Activated CD8-positive, alpha-beta T cell treated with anti-CD3 and anti-CD28 coated beads for 36 hours (primary cell): ENCODE measurements at places on chromosomes 4 and X. TPM values are rescaled to one million over a fixed set of nuclear protein-coding genes. Genes with fewer than 3 reads are reported as not detected.

- no peak for DNase-seq
These were observed 24.4 kb upstream of the PDE5A start for GRCh38 chr4:119652998-119653397.

- no peak for DNase-seq
These were observed 62.6 kb downstream of the SORCS2 start for GRCh38 chr4:7254736-7255487.

DNA sequence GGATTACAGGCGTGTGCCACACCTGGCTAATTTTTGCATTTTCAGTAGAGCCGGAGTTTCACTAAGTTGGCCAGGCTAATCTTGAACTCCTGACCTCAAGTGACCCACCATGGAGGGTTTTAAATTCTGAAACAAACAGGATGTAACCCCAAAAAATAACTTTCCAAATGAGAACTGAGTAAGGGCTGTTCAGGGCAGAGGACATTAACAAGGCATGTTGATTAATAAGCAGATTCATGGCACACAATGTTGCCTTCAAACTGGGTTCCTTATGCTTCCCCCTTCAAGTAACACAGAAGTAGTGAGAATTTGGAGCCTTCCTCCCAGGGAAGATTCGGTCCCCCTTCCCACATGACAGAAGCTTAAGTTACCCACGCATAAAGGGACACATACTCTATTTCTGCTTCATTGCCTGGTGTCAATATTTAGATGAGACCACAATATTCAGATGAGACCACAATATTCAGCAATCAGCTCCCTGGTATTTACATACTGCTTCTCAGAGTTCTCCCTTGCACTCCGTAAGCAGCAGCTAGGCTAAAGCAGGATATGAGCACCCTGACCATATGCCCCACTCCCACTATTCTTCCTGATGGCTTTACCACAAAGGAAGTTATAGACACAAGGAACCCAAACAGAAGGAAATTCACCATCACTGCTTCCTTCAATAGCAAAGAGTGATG is 21.4 kb downstream of the GRSF1 start:
- DNase-seq, result no peak

- DNase-seq, result peak; percentile 63
These were observed 37.5 kb downstream of the PGRMC1 start for GRCh38 chrX:119273420-119274192.

DNA sequence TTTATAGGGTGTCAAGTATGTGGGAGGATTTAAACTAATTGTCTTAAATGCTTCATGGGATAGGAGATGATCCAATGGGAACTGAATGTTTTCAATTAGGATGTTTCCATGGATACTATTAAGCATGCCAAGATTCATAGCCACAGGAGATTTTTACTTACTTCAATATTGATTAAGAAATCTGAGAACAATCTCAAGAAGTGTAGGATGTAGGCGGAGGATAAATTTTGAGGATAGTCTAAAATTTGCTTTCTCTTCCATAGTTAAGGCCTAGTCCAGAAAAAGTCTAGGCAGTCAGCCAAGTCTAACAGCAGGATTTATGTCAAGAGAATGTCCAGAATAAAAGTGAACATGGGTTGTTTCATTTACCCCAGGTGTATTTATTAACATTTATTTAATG is 32.8 kb downstream of the REPS2 start:
- DNase-seq, result no peak

GABRB1 gene
- not detected for total RNA-seq

PABPC1L2B gene
- total RNA-seq, result not detected

DNA sequence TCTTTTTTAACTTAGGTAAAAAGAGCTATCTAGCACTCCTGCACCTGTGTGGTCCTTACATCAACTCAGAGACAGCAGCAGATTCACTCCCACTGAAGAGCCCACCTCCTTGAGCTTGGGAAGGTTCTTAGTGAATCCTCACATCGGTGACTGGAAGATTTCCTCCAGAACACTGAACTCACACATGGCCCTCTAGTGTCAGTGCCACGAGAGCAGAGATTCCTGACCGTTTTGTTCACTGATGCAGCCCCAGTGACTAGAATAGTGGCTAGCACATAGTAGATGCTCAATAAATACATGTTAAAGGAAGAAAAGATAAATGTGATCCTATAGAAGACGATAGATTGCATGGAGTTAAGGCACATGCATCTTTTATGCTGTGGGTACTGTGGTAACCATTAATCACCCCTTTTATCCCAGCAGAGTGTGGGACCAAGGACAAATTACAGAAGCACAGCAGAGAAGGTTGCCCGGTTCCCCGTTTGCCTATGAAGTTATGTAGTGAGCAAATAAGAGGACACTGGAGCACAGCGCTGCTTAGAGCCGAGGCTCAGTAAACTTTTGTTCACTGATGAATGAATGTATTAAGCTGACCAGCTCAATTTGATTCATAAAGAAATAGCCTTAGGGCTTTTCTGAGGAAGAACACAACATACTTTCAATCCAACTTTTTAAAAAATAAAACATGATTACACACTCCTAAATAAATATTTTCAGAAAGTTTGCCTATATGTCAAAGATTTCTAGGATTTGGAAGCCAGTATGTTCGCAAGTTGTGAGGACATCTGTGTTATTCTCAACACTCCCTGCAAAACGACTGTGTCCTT is 8.7 kb downstream of the GASK1B start:
- DNase-seq, result no peak

SLC2A9 gene
- total RNA-seq, result 0.54 TPM

- no peak for DNase-seq
These were observed 139.8 kb downstream of the PTTG2 start for GRCh38 chr4:38099908-38100407.

MBNL3 gene
- 23.3 TPM for total RNA-seq

HTATSF1 gene
- 35.4 TPM for total RNA-seq

MAGEA11 gene
- total RNA-seq, result not detected

HSFX4 gene
- total RNA-seq, result not detected

RPL39 gene
- total RNA-seq, result 2,808 TPM

MMRN1 gene
- not detected for total RNA-seq

DNA sequence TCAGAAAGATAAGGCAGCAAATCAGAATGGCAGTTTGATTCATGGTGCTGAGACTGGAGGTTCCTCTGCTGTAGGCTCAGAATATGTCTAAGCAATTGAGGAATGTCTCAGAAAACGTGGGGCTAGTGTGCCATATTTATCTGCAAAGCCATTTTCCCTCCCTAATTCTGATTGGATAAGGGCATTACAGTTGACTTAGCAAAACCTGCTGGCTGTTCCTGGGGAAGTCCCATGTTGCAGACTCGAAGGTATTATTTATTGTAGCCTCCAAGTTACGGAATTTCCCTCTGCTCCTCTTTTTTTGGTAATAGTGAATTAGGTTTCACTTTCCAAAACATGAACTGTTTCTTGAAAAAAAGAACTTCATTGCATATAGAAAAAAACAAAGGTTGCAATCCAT is at the start of gene CXCL10:
Gene CXCL10 (minus strand): TSS at position 109 of the 400 bp plus-strand sequence. CDS start 66 bp downstream, at position 43.
- no peak for DNase-seq

- DNase-seq, result peak; percentile 24
These were observed 111.0 kb downstream of the DDIT4L start for GRCh38 chr4:100079264-100079663.

CT47A7 gene
- total RNA-seq, result not detected

TAF7L gene
- not detected for total RNA-seq

LRCH2 gene
- not detected for total RNA-seq

GRCh38 chr4:10454121-10454520 is 3.1 kb downstream of the ZNF518B start:
- DNase-seq, result no peak

PRRG3 gene
- not detected for total RNA-seq

DNA sequence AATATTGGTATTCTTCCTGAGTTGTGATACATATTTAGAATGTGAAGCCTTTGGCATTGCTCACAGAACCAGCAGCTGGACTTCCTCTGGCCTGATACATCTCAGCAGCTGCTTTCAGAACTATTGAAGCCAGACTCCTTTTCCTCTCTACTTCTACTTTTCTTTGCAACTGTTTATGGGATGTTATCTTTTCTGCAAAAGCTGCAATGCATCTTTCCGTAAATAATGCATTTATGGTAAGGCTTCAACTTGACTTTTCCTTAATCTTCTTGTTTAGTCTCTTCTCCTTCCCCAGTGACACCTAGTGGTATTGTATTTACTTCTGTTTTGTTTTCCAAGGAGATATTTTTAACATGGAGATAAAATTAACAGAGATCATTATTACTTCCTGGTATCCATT is 1548.7 kb downstream of the PCDH7 start:
- no peak for DNase-seq

NHSL2 gene
- 0.58 TPM for total RNA-seq

- peak; percentile 1 for DNase-seq
These were observed 57.2 kb upstream of the AFF2 start for GRCh38 chrX:148443216-148443615.

DNA sequence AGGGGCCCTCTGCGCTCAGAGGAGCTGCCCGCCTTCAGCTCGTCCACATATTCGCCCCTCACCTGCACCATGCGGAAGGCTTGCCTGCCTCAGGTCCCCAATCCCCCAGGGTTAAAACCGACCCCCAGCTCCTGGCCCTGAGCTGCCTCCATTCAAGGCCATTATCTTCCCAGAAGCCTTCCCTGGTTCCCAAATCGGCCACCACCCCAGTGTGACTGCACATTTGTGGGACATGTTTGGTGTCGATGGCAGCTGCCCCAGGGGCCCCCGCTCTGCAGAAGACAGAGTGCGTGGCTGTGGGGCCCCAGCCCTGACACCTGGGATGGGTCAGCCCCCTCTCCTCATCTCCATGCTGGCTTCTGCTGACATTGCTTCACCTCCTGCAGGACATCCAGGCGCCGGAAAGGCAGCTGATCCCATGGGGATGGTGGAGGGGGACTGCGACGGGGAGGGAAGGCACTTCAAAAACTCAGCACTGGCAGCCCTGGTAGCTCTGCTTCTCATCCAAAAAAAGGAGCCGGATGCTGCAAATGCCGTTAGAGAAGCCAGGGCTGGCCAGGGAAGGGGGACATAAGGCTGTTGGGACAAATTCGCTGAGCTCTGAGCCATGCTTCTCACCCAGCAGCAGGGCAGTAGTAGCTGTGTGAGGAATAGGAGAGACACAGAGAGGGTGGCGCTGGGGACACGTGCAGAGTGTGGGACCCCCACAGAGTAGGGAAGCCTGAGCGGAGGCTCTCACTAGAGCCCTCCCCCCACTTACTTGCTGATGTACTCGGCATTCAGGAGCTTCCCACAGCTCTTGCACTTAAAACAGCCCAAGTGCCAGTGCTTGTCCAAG is 78.5 kb downstream of the ABLIM2 start:
- no peak for DNase-seq

DNA sequence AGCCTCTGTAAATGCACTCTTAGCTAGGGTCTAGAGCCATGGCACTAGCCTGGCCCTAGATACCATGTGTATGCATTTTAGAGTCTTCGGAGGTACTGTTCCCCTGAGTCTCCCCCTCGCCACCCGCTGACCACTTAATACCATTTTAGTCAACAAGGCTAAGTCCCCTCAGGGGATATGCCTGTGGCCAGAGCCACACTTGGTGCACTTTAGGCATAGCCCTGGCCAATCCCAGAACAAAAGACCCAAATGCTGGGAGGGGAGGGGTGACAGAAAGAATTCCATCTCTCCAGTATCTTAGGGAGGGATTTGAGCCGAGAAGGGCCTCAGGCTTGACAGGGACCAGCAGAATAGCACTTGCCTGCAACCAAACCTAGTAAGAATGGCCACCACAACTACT is 28.6 kb upstream of the BCORL1 start:
- DNase-seq, result no peak

DNA sequence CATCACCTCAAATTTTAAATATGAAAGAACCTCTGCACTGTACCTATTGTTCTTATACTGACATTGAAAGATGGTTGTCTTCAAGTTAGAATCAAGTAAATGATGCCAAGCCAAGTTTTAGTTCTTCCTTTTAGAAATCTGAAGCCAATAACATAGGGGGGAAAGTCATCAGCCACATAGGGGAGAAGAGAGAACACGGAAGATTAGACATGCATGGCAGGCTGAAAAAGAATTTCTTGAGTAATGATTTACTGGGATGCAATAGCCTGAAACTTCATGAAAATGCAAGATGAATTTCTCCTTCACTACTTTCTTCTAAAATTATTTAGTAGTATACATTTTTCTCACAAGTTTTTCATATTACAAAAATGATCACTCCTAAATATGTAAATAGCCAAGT is 13.6 kb upstream of the EPGN start:
- no peak for DNase-seq

DNA sequence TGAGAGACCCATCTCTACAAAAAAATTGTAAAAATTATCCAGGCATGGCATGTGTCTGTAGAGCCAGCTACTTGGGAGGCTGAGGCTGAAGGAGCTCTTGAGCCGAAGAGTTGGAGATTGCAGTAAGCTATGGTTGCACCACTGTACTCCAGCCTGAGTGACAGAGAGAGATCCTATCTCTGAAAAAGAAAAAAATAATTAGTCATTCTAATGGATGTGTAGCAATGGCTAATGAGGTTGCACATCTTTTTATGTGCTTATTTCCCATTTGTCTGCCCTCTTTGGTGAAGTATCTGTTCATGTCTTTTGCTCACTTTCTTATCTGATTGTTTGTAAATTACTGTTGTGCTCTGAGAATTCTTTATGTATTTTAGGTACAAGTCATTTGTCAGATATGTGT is 19.0 kb upstream of the MAML3 start:
- no peak for DNase-seq

DNA sequence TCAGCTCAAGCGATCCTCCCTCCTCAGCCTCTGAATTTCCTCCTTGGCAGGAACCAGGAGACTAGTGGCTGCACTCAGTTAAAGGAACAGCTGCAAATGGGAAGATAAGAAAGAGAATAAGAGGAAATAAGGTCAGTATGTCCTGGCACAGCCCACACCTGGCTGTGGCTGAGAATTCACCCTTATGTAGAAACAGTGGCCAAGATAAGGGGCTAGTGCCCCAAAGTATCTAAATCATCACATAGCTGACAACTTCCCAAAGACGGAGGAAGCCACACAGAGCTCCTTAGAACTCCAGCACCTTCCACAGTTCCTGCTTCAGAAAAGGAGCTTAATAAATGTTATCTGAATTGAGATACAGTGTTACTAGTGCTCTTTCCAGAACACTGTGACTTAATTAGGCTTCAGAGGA is 2.3 kb upstream of the CHIC2 start:
- DNase-seq, result no peak

TMEM150C gene
- not detected for total RNA-seq

DNA sequence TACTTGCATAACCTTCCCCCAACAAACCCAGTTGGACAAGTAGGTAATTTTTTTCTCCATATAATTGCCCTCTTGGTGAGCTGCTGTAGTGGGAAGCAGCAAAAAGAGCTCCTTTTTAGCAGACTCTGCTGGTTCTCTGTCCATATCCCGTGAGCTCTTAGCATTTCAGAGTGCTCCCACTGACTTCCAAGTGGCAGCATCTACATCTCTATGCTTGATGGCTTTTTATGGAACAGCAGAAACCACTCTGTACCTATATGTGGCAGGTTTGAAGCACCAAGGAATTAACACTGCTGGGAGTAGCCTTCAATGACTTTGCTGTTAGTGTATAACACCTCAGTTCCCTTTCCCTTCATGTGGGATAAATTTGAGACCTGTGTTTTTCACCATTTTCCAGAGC is 168.4 kb upstream of the NHS start:
- no peak for DNase-seq

DNA sequence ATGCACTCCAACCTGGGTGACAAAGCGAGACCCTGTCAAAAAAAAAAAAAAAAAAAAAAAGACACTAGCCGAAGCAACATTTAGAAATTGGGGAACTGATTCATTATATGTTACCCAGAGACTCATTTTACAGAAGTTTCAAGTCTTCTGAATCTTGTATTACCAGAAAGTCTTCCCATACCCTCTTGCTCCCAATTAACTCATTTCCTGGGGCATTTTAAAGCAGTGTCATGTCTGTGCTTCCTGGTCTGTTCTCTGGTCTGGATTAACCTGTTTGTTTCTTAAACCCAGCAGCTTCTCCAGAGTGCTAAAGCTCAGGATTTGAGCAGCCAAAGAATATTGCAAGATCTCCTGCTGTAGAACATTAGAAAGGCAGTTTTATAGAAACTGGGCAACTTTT is 43.7 kb downstream of the FRMPD3 start:
- no peak for DNase-seq
